ENCODE measurements at places on chromosomes 5 and 9.

GRCh38 chr9:74132986-74133385 is 364.1 kb upstream of the RORB start:
- no peak for DNase-seq

GRCh38 chr5:147935032-147935431 is 28.7 kb upstream of the C5orf46 start:
- no peak for DNase-seq

DNA sequence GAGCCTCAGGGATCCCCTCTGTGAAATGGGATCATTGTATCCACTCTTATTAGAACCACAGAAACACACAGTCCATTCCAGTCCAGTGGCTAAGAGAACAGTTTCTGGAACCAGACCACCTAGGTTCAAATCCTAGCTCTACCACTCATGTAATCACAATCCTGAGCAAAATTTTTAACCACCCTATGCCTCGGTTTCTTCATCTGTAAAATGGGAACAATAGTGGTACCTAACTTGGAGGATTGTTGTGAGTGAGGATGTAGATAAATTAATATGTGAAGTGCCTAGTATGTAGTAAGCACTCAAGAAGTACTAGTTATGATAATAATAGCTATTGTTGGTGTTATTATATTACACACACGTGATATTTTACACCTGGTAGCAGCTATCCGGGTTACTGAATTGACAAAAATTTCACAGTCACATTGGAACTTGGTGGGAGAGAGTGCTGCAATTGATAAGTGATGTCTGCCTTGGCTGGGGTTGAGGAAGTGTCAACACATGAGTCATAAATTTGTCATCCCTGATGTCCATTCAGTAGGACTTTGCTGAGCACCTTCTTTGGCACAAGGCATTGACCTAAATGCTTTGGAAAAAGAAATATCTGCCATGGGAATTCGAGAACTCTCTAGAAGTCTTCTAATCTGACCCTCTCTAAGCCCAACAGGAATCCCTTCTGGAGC is 68.4 kb downstream of the COL27A1 start:
- DNase-seq = no peak

GRCh38 chr9:3099646-3100045 is 255.8 kb upstream of the PUM3 start:
- DNase-seq = no peak

- no peak for DNase-seq
These were observed 156.8 kb downstream of the PAX5 start for GRCh38 chr9:36877239-36877638.

- no peak for DNase-seq
These were observed 101.4 kb downstream of the TSSK1B start for GRCh38 chr5:113333411-113333810.

DNA sequence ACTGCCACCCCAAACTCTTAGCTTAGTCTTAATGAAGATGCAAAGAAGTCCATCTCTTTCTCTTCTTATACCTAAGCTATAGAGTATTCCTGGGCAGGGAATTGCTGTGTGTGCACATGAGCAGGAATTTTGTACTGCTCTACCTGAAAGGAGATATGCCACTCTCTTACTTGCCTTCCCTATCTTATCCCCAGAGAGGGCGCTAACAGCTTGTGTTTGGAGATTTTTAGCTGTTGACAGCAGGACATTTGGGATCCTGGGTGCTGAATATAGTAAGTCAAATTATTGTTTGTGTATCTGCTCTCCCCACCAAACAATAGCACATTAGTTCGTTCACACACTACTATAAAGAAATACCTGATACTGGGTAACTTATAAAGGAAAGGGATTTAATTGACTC is 159.5 kb downstream of the GABRG2 start:
- DNase-seq = no peak

DNA sequence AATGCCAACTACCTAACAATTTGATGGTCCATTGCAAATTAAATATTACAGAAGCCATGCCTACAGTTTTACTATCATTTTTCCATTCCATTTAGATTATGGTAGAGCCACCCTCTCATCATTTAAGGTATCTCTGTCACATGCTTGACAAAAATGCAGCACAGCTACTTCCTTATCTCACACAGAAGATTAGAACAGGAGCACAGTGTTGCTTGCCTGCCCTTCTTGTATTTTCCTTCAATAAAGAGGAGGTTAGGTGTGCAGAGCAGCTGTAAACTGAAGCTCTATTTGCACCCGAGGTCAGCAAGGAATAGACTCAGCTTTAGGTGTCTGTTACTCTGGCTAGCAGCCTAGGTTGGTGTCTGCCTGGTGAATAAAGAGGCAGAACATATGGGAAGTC is 51.5 kb upstream of the ATP10B start:
- no peak for DNase-seq

DNA sequence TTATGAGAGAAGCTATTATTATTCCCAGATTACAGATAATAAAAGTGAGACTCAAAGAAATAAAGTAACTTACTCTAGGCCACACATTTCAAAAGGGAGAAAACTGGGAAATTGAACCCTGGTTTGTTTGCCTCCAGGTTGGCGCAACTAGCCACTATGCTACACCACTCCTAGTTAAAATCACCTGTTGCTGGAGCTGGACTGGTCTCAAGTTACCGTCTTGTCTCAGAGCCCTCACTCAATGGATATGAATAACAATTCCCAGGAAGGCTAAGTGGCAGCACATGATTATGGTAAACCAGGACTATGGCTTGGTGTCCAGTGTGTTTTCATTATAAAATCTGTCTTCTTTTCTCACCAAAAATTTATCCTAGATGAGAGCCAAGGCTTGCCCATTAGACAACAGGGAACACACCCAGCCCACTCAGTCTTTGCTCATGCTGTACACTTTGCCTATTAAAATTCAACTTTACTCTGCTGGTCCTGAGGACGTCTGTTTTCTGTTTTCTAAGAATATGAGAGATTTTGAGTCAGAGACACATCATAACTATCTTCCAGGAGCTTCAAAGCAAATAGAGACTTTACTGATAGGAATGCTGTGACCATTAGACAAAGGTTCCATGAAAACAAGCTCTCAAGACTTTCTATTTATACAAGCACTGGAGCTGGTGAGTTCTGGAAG is 58.1 kb downstream of the ADRB2 start:
- no peak for DNase-seq

DNA sequence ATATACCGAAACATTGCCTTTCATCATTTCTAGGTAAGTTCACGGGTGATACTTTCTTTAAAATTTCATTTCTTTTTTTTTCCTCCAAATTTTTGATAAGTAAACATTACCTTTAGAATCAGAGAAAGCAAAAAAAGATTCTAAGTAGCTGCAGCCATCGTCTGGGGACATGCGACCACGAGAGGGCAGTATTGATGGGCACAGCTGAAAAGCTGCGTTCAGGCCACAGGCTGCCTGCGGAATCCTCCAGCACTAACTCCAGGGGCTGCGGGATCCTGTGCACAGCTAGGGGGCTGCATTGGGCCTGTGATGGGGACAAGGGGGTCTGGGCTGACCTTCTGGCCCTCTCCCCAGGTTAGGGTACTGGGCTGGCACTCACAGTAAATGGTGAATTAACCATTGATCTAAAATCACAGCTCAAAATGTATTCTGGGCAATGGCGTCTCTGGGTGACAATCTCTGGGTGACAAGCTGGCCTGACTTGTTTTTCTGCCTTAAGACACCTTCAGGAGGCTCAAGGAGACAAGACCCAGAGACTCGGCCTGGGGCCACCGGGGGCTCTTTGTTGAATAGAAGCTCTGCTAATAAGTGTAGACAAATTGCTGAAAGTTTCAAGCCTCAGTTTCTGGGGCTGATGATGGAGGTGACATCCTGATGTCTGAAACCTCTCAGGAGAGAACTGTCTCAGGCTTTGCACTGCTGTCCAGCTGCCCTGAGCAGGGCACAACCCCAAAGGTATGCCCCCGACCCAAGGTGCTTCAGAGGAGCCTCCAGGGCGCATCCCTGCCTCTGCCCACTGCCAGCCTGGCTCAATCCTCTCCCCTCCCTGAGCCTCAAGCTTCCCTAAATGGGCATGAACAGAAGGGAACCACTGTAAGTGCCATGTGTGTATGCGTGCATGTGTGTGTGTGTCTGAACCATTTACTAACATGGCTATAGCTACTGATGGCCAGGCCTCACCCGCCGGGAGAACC is 44.3 kb upstream of the SARDH start:
- peak; percentile 12 for DNase-seq

DNA sequence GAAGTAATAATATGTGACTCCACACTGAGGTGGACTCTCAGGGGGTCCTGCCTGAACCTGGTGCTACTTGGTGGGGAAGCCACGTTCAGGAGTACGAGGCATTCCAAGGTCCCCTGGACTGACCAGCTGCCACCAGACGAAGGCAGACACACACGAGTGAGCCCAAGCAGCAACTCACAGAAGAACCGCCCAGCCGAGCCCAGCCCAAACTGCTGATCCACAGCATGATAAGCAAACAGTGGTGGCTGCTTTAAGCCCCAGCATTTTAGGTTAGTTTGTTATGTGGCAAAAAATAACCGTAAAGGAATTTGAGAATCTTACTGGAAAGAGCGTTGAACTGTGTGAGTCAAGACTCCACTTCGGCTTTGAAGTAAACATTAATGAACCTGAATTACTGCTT is 8.8 kb upstream of the LHX3 start:
- DNase-seq = no peak

GRCh38 chr9:68961587-68961986 is 52.3 kb downstream of the PRKACG start:
- DNase-seq = no peak

- no peak for DNase-seq
These were observed 62.1 kb downstream of the ARSB start for GRCh38 chr5:78922879-78923621.

DNA sequence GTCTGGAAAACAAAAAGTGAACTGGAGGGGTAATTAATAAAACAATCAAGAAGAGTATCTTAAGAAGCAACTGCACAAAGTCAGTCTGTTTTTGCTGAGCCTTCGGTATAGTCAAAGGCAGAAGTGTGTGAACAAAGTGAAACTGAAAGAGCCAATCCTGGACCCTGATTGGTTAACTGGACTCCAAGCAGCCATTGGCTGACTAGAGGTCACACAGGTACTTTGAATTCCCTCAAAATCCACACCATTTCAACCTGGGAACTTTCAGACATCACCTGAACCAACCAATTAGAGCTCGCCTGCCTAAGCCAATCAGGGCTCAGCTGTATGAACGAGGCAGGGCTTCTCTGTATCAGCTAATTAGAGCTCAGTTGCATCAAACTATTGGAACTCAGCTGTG is 286.7 kb downstream of the TLE4 start:
- DNase-seq = no peak

DNA sequence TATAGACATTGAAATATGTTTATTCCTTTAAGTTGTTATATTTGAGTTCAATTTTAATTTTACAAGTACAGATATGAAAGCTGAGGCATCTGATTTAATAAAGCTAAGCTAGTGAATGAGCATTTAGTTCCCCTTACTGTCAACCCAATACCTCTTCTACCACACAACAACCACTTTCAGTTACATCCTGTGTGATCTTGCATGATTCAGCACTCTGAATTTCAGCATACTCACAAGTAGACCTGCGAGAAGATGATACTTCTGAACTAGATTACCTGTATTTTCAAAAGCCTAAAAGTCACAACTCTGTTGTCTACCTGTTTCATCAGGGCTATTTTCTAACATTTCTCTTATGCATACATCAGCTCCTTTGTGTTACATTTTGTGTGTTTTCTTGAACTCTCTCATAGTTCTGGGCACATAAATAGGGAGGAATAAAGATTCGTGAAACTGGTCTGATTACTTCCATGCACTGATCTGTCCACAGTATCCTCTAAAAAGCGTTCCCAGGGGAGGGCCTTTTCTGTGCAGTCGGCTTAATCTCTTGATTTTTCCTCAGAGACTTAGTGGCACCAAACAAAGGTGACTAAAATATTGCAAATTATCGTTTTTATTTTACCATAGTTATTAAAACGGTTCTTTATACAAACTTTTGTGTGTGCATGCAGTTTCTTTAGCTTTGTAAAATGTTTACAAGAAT is 2025.5 kb upstream of the NUDT12 start:
- no peak for DNase-seq

- DNase-seq = no peak
These were observed 216.3 kb downstream of the TTLL11 start for GRCh38 chr9:121876658-121877271.

DNA sequence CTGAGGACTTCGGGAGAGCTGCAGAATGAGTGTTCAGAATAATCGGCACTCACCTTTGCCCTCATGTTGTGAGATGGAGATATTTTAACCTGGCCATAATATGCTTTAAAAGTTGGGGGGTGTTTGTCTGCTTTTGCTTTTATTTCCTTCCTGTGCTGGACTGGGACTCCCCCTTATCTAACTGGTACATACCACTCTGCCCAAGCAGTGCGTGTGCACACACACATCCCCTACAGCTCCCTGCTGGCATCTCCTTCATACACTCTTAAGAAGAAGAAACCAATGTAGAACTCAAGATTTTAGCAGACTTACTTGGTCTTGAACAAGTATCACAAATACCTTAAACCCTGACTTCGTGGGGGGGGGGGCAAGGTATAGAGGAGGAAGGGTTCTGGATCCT is 146.2 kb upstream of the DMRT1 start:
- DNase-seq = no peak

DNA sequence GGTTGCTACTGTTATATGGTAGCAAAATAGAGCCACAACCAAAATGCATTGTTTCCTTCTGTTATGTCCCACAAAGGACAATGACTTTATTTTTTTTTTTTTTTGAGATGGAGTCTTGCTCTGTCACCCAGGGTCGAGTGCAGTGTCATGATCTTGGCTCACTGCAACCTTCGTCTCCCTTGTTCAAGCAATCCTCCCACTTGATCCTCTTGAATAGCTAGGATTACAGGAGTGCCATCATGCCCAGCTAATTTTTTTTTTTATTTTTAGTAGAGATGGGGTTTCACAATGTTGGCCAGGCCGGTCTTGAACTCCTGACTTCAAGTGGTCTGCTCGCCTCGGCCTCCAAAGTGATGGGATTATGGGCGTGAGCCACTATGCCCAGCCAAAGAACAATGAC is 527.7 kb upstream of the SGCD start:
- no peak for DNase-seq

DNA sequence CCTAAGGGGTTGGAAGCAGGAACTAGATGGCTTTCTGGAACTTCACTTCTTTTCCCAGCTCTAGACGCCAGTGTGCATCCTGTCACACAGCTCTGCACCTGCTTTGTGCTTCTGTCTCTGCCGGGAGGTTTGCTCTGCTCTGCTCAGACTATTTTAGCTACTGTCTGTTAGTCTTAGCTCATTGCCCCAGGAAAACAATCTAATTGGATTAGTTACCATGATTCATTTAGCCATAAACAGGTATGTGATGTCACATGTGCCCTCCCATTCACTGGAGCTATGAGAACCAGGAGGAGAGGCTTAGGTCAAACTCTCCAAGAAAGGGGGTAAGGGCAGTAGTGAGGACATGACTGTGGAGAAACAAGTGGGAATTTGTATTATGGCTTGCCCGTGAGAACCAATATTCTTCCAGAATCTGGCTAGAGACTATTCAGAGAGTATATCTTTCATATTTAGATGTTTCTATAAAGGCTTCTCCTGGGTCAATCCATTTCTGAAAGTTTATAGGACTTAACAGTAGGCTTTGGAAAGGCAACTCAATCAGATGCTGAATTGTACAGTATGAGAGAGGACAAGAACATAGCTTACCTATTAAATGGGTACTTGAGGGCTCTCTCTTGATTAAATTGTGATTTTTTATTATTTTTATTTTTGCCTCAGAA is 22.4 kb upstream of the NREP start:
- DNase-seq = no peak

All from NCI-H1417 treated with DMSO at 0.1 percent for 48 hours (cell line).